MCF 10A (cell line): ENCODE measurements at places on chromosomes 5 and 9. TPM values are rescaled to one million over a fixed set of nuclear protein-coding genes. Genes with fewer than 3 reads are reported as not detected.

Gene DPYSL3
- 8.2 and 8.9 TPM in 2 replicates for total RNA-seq

Gene OTULINL
- not detected in 2 replicates for total RNA-seq

GRCh38 chr9:123425261-123425821 is 69.3 kb downstream of the CRB2 start:
- H3K27me3 ChIP-seq = no peaks in the 10 kb centered on the region
- peaks cover 12% of the 10 kb centered on the region for H3K36me3 ChIP-seq
- H3K27ac ChIP-seq = no peak overlapping the region

GRCh38 chr9:70113403-70114022 is 69.9 kb downstream of the MAMDC2 start:
- no peaks in the 10 kb centered on the region for H3K36me3 ChIP-seq
- H3K27ac ChIP-seq = no peak overlapping the region
- H3K27me3 ChIP-seq = no peaks in the 10 kb centered on the region
- peak; percentile 76 for DNase-seq
- H3K4me3 ChIP-seq = no peak overlapping the region
- peaks cover 39% of the 10 kb centered on the region for H3K4me1 ChIP-seq

GRCh38 chr5:179764056-179764455 is 29.7 kb upstream of the LTC4S start:
- H3K27ac ChIP-seq = peak overlapping the region; percentile 75
- peaks cover 45% of the 10 kb centered on the region for H3K36me3 ChIP-seq
- no peak for DNase-seq
- peaks cover 56% of the 10 kb centered on the region for H3K4me1 ChIP-seq
